Activated T-helper 1 cell treated with anti-CD3 and anti-CD28 coated beads, Interleukin-12 subunit alpha, Interleukin-12 subunit beta, Interleukin-2, Interleukin-4 antibody, amounts not matched to agents 30 ng/mL and 10 ng/mL and 1 ng/mL, durations not matched to agents 14 hours and 24 hours and 36 hours (primary cell): ENCODE measurements at places on chromosomes 16 and 17. TPM values are rescaled to one million over a fixed set of nuclear protein-coding genes. Genes with fewer than 3 reads are reported as not detected.

The GRAP gene
- 10.2 and 13.3 TPM in 2 replicates for total RNA-seq

DNA sequence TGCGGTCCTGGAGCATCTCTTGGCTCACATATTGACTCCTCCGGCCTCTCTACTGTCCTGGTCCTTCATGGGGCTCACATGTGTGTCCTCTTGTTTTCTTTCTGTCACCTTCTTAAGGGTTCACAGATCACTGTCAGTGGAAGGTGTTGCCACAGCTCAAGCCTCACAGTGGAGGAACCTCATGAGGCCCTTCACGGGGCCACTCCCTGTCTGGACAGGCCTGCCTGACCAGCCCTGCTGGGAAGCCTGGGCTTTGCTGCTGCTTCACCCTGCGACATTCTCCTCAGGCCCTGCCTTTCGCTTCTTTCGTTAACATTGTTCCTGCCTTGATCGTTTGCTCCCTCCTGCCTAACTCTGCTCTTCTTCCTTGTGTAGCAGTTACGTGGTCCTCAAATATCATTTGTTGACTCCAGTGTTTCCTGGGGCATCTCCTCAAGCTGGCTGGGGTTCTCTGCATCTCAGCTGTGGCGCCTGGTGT lies 55.9 kb downstream of the WDR45B start:
- H3K4me1 ChIP-seq: peaks cover 38% of the 10 kb centered on the region
- peaks cover 13% of the 10 kb centered on the region for H3K36me3 ChIP-seq
- no peak for DNase-seq

GRCh38 chr16:57541754-57542435 lies 548 bp upstream of the ADGRG5 start:
- peaks cover 75% of the 10 kb centered on the region for H3K4me1 ChIP-seq
- DNase-seq: no peak
- H3K4me3 ChIP-seq: peak overlapping the region; percentile 75
- H3K27ac ChIP-seq: peak overlapping the region; percentile 59
- H3K27me3 ChIP-seq: no peaks in the 10 kb centered on the region
- no peaks in the 10 kb centered on the region for H3K36me3 ChIP-seq

GRCh38 chr17:4947411-4948165 lies 742 bp downstream of the PFN1 start:
- DNase-seq: peak; percentile 74
- H3K27ac ChIP-seq: peak overlapping the region; percentile 94
- H3K27me3 ChIP-seq: peaks cover 2% of the 10 kb centered on the region
- H3K4me1 ChIP-seq: peaks cover 59% of the 10 kb centered on the region
- peaks cover 42% of the 10 kb centered on the region for H3K36me3 ChIP-seq

DNA sequence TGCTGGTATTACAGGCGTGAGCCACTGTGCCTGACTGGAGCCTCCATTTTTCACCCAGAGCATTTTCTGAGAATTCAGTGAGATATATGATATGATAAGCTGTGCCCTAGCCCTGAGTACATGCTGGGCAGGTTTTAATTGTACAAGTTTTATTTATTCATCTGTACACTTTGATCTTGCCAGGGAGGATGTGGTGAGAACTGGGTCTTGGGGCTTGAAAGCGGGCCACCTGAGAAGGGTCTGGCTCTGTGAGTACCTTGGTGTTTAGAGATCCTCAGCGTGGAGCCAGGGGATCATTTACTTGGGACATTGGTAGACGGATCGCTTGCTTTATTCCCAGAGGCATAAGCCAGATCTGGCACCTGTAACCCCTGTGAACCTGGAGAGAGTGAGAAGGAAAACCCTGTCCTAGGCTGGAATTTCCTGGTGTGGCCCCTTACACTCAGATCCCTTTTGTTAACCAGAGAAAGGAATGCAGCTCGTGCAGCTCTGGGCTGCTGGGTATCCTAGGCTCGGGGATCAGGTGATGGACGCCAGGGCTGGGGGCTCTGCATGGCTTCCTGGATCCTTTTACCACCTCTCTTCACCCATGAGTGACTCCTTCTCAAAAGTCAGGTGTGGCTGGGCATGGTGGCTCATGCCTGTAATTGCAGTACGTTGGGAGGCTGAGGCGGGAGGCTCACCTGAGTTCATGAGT lies 91.9 kb downstream of the ABCC1 start:
- H3K4me3 ChIP-seq: no peak overlapping the region
- DNase-seq: no peak
- H3K4me1 ChIP-seq: peaks cover 24% of the 10 kb centered on the region
- H3K27me3 ChIP-seq: no peaks in the 10 kb centered on the region
- H3K27ac ChIP-seq: peak overlapping the region; percentile 34

DNA sequence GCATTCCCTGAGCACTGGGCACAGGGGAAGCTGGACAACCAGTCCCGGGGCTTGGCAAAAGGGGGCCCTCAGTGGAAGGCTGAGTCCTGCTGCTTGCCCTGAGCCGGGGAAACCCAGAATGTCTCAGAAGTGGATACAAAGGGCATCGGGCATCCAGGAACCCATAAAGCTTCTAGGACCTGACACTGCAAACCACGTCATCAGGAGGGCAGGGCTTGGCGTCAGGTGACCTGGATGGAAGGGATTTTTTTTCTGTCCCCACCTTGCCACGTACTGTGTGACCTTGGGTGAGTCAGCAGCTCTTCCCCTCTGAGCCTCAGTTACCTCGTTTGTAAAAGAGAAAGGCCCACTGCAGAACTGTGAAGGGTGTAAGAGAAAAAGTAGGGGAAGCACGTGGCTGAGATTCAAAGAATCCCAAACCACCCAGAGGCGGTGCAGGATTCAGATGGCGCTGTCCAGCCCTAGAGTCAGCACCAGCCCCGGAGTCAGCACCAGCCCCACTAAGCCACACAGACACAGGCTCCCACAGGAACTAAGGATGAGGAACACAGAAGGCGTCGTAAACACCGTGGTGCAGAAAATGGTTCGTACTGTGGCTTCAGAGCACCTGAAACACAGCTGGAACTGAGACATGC lies 53.7 kb downstream of the C16orf95 start:
- no peak overlapping the region for H3K27ac ChIP-seq
- no peak for DNase-seq
- no peaks in the 10 kb centered on the region for H3K36me3 ChIP-seq
- H3K27me3 ChIP-seq: peaks cover 2% of the 10 kb centered on the region

DNA sequence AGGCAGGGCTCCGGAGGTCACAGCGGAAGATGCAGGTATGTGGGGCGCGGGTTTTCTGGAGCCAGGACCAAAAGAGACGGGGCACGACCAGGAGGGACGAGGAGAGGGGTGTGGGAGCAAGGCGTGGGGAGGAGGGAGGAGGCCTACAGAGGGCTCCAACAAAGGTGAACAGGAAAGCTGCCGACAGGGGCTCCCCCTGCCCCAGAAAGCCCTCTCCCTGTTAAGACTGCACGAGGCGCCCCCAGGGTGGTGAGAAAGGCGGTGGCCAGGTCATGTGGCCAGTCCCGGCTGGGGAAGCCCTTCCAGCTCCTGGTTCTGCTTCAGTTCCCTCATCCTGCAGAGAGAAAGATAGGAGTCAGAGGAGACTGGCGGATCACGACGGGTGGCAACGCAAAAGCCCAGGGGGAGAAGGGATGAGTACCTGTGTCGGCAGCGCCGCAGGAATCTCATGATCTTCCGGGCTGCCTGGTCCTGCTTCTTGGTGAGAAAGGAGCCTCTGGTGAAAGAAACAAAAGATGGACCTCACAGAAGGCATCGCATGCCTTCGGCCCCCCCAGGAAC lies 949 bp upstream of the SPAG7 start:
- H3K27ac ChIP-seq: no peak overlapping the region
- no peak for DNase-seq
- peaks cover 40% of the 10 kb centered on the region for H3K4me1 ChIP-seq
- no peaks in the 10 kb centered on the region for H3K27me3 ChIP-seq
- peaks cover 40% of the 10 kb centered on the region for H3K36me3 ChIP-seq
